Activated naive CD8-positive, alpha-beta T cell treated with anti-CD3 and anti-CD28 coated beads for 36 hours (primary cell): ENCODE measurements at places on chromosomes 16 and 17. TPM values are rescaled to one million over a fixed set of nuclear protein-coding genes. Genes with fewer than 3 reads are reported as not detected.
A peak's percentile ranks its signal among the peaks of the same experiment; 100 is the strongest.

- no peak for DNase-seq
Measured at GRCh38 chr16:88511060-88511459, 58.0 kb downstream of the ZFPM1 start.

DNA sequence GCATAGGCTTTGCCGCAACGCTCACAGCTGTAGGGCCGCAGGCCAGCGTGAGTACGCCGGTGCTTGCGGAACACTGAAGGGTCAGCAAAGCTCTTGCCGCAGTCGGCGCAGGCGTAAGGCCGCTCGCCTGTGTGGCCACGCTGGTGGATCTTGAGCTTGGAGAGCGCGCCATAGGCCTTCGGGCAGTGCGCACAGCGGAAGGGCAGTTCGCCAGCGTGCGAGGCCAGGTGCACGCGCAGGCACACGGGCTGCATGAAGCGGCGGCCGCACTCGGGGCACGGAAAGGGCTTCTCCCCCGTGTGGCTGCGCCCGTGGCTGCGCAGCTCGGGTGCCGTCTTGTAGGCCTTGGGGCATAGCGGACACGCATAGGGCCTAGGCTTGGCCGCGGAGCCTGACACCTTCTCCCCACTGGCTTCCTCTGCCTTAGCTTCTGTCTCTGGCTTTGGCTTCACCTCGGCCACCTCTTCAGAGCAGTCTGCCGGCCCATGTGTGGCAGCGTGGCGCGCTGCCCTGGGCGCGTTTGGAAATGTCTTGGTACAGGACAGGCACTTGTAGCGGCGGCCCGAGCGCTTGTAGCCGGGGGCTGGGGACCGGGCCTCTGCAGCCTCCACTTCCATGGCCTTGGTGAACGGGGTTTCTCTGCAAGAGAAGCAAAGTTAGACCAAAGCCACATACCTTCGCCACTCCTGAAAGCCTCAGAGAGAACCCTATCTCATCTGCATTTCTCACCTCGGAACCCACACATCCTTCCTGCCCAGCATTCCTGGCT lies 10.0 kb downstream of the ZNF668 start:
- no peak for DNase-seq

DNA sequence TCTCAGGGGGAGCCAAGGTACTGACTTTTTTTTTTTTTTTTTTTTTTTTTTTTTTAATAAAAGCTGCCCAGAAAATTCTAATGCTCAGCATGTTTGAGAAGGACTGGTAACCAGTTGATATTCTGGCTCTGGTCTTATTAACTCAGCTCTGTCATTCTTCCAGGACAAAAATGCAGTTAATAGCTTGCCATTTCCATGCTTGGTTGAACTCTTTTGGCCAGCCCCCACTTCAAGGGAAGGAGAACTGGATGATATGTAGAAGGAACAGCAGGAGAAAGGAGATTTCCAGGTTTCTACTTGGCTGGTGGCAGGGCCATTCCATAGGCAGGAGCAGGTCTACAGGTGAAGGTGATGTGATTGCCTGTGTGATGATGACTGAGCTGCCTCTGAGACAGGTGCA lies 59.2 kb upstream of the TANC2 start:
- no peak for DNase-seq

- no peak for DNase-seq
Measured at GRCh38 chr17:78197147-78197832, 10.1 kb downstream of the AFMID start.

DNA sequence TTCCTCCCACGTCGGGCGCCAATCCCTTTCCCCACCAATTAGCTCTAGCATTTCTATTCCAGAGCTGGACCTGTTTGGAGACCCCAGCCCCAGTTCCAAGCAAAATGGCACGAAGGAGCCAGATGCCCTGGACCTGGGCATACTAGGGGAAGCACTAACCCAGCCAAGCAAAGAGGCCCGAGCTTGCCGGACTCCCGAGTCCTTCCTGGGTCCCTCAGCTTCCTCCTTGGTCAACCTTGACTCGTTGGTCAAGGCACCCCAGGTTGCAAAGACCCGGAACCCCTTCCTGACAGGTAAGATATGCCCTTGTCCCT lies 5.6 kb upstream of the SPATA20 start:
- no peak for DNase-seq

DNA sequence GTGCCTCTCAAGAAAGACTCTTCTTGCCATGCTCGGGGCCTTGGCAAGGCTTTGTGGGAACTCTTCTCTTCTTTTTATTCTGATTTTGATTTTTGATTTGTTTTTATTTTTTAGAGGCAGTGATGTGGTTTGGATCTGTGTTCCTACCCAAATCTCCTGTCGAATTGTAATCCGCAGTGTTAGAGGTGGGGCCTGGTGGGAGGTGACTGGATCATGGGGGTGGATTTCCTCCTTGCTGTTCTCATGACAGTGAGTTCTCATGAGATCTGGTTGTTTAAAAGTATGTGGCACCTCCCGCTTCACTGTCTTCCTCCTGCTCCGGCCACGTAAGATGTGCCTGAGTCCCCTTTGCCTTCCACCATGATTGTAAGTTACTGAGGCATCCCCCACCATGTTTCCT lies 281.4 kb downstream of the CPPED1 start:
- no peak for DNase-seq

- no peak for DNase-seq
Measured at GRCh38 chr17:35575759-35576158, 2.6 kb downstream of the PEX12 start.

- DNase-seq, result no peak
Measured at GRCh38 chr17:12229335-12229734, 208.7 kb downstream of the MAP2K4 start.

- DNase-seq, result no peak
Measured at GRCh38 chr16:9316615-9317014, 225.2 kb downstream of the HAPSTR1 start.

DNA sequence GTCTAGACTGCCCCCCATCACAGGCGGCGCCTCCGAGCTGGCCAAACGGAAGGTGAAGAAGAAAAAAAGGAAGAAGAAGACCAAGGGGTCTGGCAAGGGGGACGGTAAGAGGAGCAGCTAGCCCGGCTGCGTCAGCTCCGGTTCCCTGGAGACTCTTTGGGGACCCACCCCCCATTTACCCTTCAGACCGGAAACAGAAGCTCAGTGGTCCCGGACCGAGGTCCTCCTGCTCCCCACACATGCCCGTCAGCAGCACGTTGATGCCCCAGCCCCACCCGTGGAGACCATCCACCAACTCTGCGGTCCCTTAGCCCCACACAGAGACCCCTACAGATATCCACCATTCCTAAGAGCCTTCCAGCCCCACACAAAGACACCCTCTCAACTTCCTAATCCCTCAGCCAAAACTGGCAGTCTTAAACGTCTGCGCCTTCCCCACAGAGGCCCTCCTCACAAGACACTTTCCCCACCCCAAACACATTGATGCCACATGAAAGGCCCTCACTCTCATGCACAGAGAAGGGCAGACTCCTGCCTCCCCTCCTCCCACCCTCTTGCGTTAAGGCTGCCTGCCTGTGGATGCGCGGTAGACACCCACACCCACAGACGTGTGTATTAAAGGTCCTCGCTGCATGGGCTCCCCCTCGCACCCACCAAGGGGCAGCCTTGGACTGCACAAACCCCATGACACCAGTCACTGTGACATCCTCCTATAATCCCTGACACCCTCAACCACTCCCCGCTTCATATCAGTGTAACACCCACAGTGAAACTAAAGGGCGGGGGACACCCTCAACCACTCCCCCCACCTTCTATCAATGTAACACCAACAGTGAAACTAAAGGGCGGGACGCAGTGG lies 58.2 kb upstream of the RPH3AL start:
- DNase-seq, result peak; percentile 81

GRCh38 chr17:78127239-78127887 lies 1.2 kb downstream of the TMC6 start:
- peak; percentile 75 for DNase-seq

DNA sequence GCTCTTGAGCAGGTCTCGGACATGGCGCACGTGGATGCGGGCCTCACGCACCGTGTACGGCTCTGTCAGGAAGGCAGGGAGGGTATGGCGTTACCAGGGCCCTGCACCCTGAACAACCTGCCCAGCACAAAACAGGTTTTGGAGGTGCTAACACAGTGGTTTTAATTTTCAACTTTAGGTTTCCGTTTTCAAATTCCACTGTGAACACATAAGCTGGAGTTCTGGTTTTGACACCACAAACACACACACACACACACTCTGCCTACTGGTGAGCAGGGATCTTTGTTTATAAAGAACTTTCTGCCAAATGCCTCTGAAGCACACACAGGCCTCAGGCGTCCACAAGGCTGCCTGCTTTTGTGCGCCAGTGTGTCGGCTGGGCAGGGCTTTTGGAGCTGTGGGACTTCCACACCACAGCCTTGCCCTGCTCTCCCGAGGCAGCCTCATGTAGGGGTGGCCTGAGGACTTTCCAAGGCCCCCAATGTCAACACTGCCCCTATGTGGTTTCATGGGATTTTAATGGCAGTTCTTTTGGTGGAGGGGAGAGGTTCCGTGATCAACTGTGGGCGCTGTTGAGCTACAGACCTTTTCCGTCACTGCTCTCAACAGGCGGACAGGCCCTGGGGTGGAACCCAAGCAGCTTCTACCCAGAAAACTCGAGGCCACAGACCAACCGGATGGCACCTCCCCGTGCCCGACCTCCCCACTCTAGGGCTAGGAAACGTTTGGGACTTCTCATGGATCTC lies 9.4 kb downstream of the CLUH start:
- DNase-seq, result no peak

GRCh38 chr17:78399693-78400144 lies 21.3 kb downstream of the PGS1 start:
- no peak for DNase-seq

- DNase-seq, result no peak
Measured at GRCh38 chr16:71627731-71628181, 1.8 kb downstream of the MARVELD3 start.

DNA sequence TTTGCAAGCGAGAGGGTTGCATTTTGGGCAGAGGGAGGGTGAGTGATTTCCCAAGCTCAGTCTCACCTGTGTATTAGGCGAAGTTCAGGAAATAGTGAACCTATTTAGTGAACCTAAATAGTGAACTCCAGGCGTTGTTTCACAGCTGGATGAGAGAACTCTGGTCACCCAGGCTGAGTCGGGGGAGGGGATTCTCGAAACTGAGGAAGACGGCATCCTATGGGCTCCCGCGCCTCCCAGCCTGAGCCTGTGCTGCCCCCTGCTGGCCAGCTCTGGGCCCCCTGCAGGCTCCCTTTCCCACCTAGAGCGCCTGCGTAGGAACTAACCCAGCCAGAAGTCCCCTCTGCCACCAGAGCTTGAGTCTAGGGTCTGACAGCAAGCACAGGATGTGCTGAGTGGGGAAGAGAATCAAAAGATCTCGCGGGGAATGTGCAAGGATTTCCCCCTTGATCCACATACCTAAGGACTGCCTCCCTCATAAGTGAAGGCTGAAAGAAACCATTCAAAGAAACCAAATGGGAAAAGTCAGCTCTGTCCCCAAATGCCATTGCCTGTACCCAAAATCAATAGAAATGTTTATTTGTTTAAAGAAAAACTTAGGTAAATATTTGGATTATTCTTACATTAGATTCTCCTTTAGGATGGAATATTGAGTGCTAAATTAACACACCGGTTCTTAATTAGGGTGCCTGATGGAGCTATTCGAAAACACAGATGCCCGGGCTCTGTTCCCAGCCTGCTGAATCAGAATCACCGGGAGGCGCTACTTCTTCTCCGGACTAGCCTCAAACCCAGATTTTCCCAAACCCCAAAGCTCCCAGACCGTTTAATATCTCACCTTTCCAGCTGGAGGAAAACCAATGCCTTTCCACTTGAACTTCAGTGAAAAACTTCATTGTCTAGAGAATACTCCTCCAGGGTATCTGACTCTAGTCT lies 14.8 kb upstream of the MARVELD3 start:
- peak; percentile 82 for DNase-seq

DNA sequence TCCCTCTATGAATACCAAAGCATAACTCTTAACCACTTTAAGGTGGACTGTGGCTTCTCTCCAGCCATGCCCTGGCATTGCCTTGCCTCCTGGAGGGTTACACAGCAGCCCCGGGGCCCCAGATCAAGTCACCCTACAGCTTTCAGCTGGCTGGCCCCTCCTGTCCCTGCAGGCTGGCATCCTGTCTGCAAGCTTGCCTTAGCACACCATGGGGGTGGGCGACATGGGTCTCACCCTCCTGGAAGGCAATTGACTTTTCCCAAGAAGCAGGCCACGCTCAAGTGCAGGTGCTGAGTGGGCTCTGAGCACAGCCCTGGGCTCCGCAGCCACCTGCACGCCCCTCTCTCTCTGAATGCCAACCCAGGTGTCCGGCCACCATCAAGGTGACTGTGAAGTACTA lies 25.8 kb upstream of the AKTIP start:
- DNase-seq, result no peak

DNA sequence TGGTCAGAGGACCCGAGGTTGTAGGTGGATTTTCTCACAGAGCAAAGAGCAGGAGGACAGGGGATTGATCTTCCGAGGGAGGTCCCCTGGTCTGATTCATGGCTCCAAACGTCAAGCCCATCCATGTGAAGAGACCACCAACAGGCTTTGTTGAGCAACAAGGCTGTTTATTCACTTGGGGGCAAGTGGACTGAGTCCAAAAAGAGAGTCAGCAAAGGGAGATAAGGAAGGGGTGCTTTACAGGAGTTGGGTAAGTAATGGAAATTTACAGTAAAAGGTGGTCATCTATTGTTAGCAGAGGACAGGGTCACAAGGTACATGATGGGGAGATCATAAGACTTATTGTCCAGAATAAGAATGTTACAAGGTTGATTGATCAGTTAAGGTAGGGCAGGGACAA lies 2285.8 kb downstream of the TP53TG3F start:
- no peak for DNase-seq

The SLC12A4 gene
- total RNA-seq, result 27.4 TPM

The HSPB9 gene
- total RNA-seq, result 0.33 TPM

The CACNG3 gene
- total RNA-seq, result not detected

The C16orf74 gene
- total RNA-seq, result 1.5 TPM

The SALL1 gene
- total RNA-seq, result not detected

The SYT17 gene
- total RNA-seq, result not detected
